ENCODE measurements at places on chromosomes 2 and 18.
A peak's percentile ranks its signal among the peaks of the same experiment; 100 is the strongest.

- no peak for DNase-seq
Measured at GRCh38 chr2:196293751-196294515, 122.6 kb upstream of the STK17B start.

DNA sequence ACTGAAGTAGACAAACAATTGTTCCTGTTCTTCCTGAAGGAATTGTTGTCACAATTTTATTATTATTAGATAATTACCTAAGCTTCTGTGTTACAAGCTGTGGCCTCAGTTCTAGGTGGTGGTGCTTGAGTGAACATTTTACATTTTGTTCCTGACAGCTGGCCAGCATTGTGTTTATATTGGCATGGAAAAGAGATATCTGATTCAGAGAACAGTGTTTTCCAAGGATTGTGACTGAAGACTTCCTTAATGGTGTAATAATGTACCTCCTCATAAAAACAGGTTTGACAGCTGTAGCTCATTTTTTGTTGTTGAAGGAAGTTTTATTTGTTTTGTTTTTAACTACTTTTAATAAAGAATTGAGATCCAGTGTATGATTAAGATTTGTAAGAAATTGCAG lies 95.2 kb downstream of the EPB41L5 start:
- no peak for DNase-seq

DNA sequence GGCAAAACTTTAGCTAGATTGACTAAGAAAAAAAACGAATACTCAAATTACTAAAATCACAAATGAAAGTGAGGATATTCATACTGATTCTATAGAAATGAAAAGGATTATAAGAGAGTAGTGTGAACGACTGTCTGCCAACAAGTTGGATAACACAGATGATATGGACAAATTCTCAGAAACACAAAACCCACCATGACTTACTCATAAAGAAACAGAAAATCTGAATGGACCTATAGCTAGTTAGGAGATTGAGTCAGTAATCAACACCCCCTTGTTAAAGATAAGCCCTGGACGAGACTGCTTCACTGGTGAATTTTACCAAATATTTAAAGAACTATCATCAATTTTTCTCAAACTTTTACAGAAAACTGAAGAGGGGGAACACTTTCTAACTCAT lies 108.8 kb upstream of the TMEM200C start:
- no peak for DNase-seq

- DNase-seq = peak; percentile 88
Measured at GRCh38 chr2:217382794-217383193, 522.9 kb upstream of the TNP1 start.

DNA sequence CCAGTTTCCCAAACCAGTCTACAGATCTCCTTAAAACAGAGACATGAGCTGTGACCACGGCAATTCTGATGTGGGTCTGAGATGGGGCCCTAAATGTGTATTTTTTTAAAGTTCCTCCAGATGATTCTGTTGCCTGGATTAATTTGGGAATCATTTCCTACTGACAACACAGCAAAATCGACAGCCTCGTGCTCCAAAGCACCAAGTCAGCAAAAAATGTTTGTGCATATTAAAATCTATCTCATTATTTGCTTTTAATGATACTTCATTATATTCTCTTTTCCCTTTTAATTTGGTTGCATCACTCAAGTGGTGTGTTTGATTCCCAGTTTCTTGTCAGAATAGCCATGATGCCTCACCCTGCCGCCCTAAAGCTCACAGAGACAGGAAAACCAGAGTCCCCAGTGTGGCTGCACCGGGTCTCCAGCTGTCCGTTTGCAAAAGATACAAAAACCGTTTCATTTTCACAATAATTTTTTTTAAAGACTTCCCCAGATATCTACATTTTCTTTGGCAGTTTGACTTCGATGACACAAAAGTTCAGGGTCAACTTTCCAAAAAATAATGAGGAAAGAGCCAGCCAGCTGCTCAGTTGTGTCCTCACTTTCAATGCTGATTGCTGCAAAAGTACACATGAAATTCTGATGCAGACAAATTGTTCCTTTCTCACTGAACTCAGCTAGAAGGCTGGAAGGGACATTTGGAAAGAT lies 443.2 kb upstream of the ID2 start:
- no peak for DNase-seq

- DNase-seq = no peak
Measured at GRCh38 chr2:101307950-101308431, 510 bp downstream of the RNF149 start.

DNA sequence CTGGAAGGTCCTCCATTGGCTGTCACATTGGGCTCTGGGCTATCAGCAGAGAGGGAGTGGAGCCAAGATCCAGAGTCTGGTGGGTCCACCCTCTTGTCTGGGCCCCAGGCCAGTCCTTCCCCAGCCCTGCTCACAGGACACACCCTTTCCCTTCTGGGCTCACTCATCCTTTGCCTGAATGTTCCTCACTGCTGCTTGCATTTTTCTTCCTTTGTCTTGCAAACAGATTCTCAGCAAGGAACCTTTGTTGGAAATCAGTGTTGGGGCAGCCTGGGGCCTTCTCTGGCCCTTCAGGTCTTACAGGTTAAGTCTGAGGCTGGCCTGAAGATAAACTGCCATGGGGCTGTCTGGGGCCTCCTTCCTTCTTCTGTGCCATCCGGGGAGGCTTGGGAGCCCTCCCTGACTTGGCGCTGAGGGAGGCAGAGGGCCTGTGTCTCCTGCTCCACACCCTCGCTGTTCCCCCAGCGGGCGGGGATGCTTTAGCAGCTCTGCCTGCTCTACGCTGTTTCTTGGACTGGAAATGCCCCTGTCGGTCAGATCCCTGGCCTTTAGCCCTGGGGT lies 11.5 kb upstream of the CELF4 start:
- no peak for DNase-seq

GRCh38 chr2:48829036-48829435 lies 73.5 kb upstream of the LHCGR start:
- DNase-seq = no peak

- no peak for DNase-seq
Measured at GRCh38 chr18:54675076-54675475, 84.0 kb downstream of the DYNAP start.

DNA sequence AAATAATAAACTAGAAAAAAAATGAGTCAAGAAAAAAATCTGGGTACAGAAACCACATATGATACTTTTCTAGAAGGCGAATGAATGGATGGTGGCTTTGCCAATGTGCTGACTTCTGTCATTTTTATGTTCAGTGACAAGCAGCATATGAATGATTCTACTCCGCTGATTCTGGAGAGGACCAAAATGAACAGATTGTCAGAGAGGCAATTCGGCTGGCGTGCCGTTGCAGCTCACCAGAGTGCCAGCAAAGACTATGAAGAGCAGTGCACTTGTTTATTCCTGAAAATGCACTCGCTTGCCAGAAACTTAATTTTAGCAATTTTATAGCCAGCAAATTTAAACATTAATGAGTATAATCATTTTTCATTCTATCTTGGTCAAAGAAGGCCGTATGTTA lies 105.9 kb upstream of the NYAP2 start:
- no peak for DNase-seq

DNA sequence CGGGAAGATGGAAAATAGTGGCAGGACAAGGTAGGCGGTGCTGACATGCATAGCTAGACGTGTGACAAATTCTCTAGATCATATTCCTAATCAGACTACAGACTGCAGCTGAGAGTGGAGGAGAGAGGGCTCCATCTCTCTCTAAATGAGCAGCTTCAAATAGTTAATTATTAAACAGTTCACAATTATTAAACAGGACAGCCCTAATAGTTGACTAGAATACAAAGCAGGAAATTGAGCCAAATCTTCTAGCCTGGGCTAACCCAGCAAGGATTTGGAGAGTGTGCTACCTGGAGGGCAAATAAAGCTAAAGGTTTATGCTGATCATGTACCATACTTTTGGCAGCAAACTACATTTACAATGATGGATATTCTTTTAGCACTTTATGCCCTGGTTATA lies 54.4 kb upstream of the CWC22 start:
- DNase-seq = no peak

GRCh38 chr18:71529703-71530303 lies 1014.3 kb downstream of the CBLN2 start:
- no peak for DNase-seq

Measured in Jurkat, Clone E6-1 (cell line).